Renal cortex interstitium (tissue), 15 donors: ENCODE measurements at places on chromosomes 7 and 10. TPM values are rescaled to one million over a fixed set of nuclear protein-coding genes. Genes with fewer than 3 reads are reported as not detected.

DNA sequence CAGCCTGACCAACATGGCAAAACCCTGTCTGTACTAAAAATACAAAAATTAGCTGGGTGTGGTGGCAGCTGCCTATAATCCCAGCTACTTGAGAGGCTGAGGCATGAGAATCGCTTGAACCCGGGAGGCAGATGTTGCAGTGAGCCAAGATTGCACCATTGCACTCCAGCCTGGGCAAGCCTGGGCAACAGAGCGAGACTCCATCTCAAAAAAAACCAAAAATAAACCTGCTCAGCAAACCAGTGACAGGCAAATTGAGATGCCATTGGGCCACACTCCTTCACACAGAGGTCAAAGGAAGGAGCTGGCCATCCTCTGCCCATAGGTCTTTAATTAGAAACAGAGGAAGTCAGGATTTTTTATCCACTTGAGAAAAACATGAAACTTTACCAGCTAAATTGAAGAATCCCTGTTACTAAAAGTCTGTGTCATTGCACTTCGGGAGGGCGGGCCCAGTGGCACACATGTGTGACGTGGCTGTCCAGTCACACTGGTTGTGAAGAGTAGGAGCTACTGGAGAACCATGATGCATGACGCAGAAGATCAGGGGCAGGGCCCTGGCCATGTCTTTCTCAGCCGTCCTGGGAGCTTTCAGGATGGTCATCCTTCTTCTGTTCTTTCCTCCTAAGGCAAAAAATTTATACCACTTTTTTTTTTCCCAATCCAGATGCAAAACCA is 118.3 kb upstream of the ZNF438 start:
- DNase-seq: no peak

DNA sequence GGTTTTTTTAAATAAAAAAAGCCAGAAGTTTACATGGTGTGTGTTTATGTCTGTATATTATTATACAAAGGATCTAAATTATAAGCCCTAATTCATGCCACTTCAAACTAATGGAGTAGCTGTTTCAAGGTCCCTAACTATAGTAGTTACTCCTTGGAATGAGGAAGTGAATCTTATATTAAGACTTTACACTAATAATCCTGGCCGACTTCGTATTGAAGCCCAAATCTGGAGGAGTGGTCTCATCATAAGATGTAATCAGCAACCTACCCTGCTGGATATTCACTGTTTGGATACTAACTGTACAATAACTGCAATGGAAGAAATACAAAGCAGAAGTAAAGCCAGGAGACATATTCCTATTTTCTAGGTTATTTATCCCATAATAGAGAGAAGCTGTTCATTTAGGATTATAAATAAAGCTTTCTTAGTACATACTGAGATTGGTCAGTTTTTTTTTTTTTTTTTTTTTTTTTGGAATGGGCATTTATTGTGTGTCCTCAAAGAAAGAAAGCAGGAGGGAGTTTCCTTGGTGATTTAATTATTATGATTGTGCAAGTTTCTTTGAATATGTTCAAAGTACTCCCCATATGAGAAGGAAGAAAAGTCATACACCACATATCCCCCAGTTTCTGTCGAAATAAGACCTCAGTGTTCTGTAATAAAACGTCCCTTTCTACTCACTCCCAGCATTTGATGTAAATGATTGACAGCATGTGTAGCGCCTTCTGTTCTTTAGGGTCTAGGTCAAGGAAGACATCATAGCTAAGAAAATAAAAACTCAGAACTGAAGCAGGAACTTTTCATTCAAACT is 397.8 kb downstream of the EXOC4 start:
- DNase-seq: no peak

DNA sequence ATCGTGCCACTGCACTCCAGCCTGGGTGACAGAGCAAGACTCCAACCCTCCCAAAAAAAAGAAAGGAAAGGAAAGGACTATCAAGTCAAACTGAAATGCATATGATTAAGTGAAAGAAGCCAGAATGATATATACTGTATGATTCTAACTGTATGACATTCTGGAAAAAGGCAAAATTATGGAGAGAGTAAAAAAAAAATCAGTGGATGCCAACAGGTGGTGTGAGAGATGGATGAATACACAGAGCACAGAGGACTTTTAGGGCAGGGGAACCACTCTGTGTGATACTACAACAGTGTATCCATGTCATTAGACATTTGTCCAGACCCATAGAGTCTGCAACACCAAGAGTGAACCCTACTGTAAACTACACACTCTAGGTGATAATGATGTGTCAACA is 99.2 kb downstream of the SLIT1 start:
- DNase-seq: no peak

ATOH7 gene
- polyA plus RNA-seq: 1.8 TPM

PPP1R17 gene
- not detected for polyA plus RNA-seq

DNA sequence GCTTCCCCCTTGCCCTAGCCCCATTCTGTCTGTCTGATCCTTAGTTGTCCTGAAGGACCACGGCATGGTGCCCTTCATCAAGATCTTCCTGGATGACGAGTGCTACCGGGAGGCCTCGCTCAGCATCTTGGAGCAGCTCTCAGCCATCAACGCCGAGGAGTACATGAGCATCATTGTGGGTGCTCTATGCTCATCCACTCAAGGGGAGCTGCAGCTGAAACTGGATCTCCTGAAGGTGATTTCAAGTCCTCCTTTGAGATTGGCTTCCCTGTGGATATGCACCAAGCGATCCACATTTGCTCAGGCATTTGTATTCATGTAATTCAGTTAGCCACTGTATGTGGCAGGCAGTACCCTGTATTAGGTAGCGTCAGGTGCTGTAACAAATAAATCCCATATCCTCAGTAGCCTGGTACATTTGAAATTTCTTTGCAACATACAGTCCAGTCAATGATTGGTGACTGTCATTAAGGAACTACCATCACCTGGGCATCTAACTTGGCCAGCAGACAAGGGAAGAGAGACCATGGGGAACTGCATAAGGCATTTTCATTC is 51.2 kb downstream of the WDFY4 start:
- no peak for DNase-seq

ABCC2 gene
- polyA plus RNA-seq: 10.3 TPM

DNA sequence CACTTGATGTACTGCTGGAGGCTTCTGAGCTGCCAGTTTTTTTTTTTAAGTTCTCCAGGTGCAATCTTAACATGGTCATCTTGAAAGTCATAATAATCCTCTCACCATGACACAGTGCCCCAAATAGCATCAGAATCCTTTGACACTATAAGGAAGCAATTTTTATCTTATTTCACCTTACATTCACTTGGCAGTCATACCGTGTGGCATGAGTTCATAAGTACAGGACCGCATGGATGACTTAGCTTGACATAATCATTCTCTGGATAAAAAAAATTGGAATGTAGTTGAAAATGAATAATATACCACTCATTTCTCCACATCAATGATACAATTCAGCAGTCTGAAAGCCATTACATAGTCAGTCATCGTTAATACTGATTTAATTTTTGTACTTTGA is 25.6 kb upstream of the TMEM196 start:
- DNase-seq: no peak

GRCh38 chr10:48677625-48678024 is 7.0 kb upstream of the WDFY4 start:
- DNase-seq: no peak

- no peak for DNase-seq
These were observed 32.3 kb downstream of the AGR3 start for GRCh38 chr7:16849296-16850148.

GRCh38 chr10:77359287-77359691 is 278.3 kb downstream of the KCNMA1 start:
- no peak for DNase-seq
